ENCODE measurements at places on chromosomes 7 and 10. TPM values are rescaled to one million over a fixed set of nuclear protein-coding genes. Genes with fewer than 3 reads are reported as not detected.

CARD11 gene
- 1.7 TPM for total RNA-seq

DNA sequence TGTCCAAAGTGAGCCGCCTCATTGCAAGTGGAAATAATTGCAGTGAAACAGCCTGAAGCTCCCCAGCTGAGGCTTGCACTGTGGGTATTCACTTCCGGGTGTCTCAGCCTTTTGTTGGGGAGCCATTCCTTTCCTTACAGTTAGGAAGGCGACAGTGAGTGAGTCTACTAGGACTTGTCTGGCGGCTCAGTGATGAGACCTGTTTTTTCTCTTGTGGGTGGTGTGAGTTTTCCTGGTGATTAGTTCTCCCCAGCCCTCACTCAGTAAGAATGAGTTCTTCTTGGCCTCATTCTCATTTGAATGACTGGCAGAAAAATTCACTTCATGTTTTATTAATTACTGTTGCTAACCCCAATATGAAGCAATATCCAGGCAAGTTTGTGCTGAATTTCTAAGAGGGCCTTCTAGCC is 2.6 kb downstream of the PGAM1 start:
- no peak for DNase-seq

DNA sequence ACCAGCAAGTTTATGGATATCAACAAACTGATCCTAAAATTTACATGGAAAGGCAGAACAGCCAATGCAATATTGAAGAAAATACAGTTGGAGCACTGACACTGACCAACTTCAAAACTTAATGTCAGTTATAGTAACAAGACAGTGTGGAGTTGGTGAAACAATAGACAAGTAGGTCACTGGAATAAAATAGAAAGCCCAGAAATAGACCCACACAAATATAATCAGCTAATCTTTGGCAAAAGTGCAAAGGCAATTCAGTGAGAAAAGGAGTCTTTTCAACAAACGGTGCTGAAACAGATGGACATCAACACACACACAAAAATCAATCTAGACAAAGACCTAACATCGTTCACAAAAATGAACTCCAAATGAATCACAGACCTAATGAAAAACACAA is 13.8 kb downstream of the RSU1 start:
- DNase-seq: no peak

GRCh38 chr7:96599288-96599936 is 110.2 kb downstream of the SEM1 start:
- DNase-seq: no peak

GRCh38 chr7:25105911-25106310 is 19.1 kb downstream of the CYCS start:
- DNase-seq: no peak

- DNase-seq: no peak
Measured at GRCh38 chr7:105261689-105262088, 127.0 kb downstream of the SRPK2 start.

DNA sequence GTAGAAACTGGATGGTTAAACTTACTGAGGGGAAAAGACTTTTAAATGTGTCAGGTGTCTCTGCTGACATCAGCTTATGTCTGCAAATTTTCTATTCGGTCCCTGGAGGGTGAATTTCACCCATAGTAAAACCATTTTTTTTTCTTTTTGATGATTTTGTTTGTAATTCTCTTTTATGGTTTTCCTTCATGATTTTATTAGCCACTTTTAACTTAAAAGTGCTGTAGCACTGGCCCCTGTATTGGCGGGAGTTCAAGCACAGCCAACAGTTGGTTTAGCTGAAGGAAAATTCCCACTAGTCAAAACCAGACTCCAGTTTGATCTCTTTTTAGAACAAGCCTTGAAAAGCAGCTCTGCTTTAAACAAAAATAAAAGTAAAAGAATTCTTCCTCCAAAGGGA is 5.0 kb upstream of the ITGA8 start:
- no peak for DNase-seq

Data from chondrocyte (in vitro differentiated cells).